DMS 273 treated with DMSO at 0.1 percent for 48 hours (cell line): ENCODE measurements at places on chromosomes 12 and 14.

DNA sequence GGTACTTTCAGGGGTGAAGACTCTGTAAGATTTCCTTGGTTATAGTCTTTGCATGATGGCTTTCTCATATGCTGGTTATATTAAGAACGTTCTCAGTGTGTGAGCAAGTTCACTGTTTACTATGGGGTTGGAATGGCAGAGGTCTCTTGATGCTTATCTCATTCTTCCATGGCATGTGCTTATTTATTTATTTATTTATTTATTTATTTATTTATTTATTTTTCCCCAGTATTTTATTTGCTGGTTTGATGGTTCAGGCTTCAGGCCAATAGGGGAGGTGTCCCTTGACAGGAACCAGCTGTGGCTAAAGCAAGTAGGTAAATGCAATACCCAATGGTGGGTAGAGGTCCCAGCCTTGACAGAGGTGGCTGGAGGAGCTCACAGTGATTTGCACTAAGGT is 161.3 kb upstream of the GARIN6 start:
- no peak for DNase-seq

DNA sequence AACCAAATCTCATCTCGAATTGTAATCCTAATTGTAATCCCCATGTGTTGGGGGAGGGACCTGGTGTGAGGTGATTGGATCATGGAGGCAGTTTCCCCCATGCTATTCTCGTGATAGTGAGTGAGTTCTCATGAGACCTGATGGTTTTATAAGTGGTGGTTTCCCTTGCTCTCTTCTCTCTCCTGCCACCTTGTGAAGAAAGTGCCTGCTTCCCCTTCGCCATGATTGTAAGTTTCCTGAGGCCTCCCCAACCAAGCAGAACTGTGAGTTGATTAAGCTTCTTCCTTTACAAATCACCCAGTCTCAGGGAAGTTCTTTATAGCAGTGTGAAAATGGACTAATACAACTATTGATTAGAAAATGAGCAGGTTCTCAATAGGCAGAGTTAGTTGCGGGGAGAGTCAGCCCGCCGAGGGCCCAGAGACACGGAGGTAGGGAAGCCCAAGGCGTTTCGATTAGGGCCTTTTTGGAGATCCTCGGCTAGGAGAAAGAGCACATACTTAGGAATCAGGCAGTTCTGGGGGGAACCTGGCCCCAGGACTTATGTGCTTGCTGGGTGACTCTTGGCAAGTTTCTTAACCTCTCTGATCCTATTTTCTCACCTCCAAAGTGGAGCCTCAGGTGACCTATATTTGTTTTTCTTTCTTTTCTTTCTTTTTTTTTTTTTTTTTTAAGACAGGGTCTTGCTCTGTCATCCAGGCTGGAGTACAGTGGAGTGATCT is 65.7 kb downstream of the MVK start:
- DNase-seq: no peak

DNA sequence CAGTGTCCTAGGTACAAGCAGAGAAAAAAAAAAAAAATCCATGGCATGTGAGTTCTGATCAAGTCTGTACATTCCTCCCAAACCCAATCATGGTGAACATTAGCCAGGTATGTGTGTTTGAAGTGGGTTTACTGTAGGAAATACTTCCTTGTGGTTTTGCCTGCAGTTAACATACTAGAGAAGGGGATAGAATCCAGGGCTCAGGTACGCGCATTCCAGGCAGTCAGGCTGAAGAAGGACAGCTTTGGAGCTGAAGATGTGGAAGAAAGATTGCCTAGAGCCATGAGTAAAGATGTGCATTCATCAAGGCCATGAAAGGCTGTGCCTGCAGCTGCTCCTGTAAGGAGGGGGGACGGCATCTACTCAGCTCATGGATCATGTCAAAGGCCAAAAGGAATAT is 88.2 kb upstream of the NTF3 start:
- DNase-seq: no peak

DNA sequence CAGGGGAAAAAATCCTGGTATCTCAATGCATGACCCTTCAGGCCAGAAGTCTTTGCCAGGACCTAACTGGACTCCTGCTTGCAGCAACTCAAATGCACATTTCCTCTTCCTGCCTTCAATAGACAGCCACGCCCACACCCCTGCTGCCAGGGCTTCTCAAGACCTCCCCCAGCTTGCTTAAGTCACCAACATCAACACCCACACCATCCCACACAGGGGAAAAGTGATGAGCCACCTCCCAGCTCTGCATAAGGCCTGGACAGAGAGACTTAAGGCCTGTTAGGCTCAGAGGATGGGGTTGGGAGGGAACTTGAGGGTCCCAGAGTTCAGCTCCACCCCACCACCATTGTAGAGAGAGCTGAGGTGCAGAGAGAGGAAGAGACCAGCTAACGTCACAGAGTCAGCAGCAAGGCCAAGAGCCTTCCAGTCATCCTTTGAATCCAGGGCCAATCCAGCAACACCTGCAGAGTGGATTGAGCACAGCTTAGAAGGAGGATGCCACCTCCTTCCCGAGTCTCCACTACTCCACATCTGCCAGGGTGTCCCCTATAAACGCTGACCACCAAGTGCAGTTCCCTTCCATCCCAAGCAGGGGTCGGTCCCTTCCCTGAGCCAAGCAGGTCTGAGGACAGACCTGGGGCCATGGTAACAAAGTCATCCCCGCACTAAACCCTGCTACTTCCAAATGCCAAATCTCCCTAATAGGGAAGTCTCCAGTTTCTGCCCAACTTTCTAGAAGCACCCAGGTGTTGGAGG is 50.0 kb downstream of the KDM2B start:
- no peak for DNase-seq

- DNase-seq: no peak
These were observed 126.6 kb downstream of the BCAT1 start for GRCh38 chr12:24822121-24822899.

DNA sequence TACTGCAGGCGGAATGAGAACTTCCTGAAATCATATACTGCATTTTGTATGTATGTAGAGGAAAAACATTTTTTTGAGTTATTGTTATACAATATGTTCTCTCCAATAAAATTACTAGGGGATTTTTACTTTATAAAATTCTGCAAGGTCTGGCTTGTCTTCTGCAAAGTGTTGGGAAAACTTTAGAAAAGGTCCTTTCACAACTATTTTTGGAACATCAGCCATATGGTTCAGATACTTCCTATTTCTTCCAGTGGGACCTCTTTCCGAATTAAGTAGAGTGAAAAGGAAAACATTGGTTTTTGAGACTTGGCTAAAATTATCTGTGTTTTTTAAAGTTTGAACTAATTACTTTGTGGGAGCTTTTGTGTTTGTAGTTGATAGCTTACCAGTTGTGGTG is 52.7 kb downstream of the DAAM1 start:
- no peak for DNase-seq

DNA sequence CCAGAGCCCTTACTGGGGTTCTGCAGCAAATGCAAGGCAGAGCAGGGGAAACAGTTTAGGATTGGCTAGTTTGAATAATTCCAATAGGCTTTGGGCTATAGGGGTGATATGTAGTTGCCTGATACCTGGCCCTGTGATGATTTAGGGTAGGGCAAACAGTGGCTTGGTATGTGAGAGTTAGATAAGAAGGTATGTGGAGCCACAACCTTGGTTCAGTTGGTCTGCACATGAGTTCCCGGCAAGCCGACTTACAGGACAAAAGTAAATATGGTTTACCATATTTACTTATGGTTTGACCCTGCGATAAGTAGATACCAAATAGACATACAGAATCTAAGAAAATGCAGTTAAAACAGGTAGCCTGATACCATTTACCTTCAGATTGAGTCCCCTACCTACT is 8.3 kb upstream of the CAPRIN2 start:
- no peak for DNase-seq
